ENCODE measurements at places on chromosomes 7 and 10.

DNA sequence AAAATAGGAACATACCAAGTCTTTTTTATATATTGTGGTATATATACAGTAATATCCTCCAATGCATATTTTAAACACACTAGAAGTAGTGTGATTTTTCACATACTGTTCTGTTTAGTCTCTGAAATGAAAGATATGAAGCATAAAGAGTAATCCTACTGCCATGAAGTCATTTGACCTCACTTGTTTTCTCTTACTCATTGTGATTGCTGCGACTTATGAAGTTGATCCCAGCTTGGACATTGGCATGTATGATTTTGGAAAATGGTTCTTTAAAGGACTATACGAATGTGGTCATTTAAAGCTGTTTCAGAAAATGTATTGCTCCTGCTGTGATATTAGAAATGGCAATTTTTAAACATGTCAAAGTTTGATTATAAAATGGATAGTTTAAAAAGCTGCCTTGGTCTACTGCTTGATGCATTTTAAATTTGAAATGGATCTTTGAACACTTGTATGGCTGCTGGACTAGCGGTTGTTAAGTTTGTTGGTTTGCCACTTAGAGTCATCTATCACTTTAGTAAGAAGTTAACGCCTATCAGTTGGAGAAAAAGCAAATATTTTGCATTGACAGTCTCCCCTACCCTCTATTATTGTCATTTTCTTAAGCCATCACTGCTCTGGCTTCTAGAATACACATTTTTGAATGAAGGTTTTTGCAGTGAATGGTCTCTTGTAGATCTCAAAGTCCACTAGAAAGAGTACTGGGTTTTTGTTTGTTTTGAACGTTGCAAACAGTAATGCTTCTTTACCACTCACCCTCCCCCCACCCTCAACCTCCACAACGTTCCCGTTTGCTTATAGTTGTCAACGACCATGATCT, 881 bp upstream of the PCGF5 start:
- no peak for DNase-seq

GRCh38 chr10:131650169-131650705, 250.6 kb upstream of the PPP2R2D start:
- DNase-seq: no peak

- DNase-seq: no peak
Measured at GRCh38 chr7:100544967-100545359, 6.0 kb downstream of the AGFG2 start.

- no peak for DNase-seq
Measured at GRCh38 chr7:50327443-50327842, 22.9 kb downstream of the IKZF1 start.

DNA sequence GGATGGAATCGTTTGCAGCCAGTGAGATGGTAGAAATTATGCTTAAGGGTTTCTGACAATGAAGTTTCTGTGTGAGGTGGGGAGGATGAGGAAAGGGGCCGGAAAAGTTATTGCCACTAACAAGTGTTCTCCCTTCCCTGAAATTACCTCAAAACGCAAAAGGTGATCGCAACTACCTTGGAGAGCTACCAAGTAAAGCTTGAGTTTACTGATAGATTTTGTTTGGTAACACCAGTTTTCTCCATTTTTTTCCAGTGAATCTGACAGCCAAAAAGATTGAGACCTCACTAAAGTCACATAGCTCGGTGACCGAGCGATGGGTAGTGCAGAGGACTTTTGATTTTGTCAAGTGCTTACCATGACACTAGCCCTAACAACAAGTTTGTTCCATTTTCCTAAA, 1.6 kb downstream of the SUV39H2 start:
- DNase-seq: no peak

DNA sequence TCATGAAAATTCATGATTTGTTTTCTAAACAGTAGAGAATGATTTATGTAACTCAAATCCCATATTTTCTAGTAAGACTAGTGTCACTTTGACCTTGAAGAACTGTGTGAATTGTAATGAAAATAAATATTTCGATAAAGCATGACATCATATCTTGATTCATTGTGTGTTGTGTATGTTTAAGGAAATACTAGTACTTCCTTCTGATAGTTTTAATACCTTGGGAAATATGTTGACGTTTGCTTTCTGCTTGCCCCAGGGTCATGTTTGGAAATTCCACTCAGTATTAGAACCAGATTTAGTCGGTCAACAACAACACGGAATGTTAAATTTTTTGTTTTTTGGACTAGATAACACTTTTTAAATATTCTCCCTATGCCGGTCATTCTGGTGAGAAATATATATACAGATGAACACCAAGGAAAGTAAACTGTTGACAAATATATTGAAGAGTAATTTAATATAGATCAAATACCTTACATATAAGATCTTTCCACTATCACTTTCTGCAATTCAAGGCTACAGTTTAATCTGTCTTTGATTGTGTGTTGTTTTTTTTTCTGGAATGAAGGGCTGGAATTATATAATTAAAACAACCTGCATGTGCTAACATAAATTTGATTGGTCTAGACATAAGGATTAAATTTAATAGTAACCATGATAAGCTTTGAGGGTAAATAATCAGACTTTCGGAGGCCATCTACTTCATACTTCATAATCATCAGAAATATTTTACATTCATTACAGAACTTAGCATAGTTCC, 126.2 kb downstream of the MDFIC start:
- no peak for DNase-seq

- no peak for DNase-seq
Measured at GRCh38 chr10:59350558-59350957, 11.8 kb downstream of the FAM13C start.

- DNase-seq: no peak
Measured at GRCh38 chr10:56012101-56012500, 349.0 kb downstream of the ZWINT start.

DNA sequence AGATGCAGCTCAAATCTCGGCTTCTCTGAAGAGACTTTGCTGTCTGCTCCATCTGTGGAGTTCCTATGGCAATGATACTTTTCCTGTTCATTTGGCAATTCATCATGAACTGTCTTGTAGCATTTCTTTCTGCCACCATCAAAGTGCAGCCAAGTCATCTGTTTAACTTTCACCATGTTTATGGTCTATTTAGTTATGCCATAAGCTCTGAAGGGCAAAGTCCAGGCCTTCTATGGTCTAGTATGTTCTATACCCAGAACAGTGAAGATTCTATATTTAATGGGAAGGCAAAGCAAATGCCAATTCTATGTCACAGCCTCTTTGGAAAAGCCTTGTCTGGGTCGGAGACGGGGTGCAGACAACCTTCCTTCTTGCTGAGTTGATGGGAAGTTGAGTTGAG, 472.6 kb downstream of the PLXNA4 start:
- DNase-seq: no peak

DNA sequence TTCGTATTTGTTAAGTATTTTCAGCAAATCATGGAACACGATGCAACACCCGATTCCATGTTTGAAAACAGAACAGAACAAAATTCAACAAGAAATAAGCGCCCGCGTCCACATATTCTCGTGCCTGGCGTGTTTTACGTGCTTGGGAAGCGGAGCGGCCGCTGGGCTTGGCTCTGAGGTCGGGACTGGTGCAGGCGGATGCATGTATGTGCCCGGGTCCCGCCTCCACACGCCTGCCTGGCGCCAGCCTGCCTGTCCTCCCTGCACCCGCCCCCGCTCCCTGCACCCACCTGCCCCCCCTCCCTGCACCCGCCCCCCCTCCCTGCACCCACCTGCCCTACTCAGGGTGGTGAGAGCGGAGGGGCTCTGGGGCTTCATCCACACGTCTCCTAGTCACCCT, 454.5 kb downstream of the DNAJB6 start:
- DNase-seq: no peak

- no peak for DNase-seq
Measured at GRCh38 chr10:63115732-63116383, 17.3 kb upstream of the NRBF2 start.

DNA sequence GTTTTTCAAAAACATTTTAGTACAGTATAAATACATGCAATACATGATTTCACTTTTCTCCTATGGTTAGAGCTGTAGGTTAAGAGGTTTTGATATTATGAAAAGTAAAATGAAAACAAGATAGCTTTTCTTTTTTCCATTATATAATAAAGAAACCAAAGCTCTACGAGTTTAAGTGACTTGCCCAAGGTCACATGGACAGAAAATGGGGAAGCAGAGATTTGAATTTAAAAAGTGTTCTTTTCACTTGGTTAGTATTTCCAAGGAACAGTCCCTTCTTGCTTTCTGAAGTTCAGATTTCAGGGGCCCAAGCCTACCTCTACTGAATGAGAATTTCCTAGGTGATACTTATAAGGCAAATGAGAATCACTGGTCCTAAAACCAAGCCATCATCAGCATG, 13.2 kb upstream of the MAP3K8 start:
- DNase-seq: no peak

GRCh38 chr10:128542659-128543058, 416.4 kb upstream of the MKI67 start:
- no peak for DNase-seq

DNA sequence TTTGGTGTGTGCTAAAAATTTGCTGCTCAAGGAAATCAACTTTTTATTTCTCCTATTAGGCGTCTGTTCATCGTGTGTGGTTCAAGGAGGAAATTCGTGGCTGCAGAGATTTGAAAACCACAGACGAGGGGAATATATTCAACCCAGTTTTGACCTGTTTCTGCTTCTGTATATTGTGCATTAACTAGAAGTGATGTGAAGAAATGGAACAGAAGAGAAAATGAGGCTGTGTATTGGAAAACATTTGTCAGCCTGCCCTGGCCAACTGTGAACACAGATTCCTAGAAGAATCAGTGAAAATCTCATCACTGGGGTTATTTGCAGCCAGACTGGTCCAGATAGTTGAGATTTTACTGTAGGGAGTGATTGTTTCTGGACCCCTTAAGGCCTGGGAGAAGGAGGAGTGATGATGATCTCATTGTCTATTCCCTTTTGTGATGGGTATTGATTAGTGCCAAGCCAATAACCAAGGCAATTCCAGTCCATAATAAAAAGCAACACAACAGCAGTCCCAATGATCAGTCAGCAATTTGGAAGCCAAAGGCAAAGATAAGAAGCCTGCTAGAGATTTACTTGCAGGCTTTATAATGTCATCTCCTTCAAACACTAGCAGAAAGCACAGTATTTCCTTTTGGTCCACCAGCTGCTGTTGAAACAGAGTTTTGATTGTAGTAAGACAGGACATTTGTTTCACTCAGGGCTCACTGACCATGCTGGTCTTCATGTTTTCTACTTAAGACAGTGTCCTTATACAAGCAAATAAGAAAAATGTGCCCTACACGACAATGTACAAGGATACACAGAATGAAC, 339.4 kb downstream of the PRPF18 start:
- no peak for DNase-seq

DNA sequence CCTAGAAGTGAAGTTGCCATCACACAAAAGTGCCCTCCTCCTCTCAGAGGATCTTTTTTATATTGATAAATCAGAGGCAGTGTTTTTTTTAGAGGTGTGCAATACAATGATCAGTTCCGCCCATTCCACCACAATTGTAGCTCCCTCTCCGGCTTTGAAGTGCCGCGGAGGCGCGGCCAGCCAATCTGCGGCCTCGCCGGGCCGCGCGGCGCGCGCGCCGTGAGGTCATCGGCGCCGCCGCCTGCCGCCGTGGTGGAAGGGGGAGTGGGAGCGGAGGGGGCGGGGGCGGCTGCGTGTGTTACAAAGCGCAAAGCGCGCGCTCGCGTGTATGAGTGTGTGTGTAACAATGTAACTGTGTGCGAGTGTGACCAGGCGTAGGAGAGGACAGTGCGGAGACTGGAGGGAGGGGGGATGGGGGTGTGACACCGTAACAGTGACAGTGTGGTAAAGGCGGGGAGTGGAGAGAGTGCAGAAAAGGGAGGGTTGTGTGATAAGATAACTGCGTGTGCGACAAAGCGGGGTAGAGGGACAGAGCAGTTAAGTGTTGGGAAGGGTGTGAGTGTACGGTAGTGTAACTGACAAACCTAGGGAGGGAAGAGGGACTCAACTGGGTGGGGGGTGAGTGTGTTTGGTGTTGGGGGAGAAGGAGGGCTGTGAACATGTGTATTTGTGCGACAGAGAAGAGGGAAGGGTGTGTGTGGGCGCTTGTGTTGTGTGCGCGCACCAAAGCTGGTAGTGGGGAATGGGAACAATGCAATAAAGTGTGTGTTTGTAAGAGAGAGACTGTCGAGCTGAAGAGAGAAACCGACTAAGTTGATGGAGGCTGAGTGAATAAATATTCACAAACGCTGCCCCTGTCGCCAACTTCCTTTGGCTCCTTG, at the start of gene SP8:
Gene SP8, minus strand, starts transcription at position 108 of the 881 bp plus-strand sequence. Its CDS starts 88 bp downstream, at position 20.
- no peak for DNase-seq

DNA sequence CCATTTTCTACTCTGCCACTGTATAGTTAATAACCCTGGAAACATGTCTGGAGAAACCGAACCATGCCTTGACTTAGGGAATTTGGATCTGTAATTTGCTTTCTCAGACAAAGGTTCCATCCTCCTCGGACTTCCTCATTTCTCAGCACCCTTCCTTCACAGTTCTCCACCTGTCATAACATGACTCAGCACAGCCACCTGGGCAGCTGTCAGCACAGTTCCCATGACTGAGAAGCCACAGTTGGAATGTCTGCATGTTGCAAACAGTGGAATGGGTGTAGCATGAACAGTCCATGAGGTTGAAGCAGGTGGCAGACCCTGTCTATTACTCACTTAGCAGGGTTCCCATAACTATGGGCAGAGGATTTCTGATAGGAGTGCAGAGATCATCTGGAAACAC, 634 bp upstream of the OR9A4 start:
- DNase-seq: no peak

DNA sequence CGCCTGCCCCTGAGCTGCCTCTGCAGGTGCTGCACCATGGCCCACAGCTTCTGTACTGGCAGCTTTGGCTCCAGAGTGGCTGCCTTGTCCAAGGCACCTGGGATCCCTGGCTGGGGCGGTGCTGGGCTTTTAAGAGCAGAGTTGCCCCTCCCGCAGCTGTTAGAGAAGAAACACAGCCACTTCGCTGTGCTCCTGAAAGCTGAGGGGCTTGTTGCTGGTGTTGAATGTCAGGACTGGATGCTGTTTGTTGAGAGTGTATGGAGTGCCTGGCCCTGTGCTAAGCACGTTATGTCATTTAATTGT, 6.2 kb downstream of the FAM241B start:
- DNase-seq: no peak

GRCh38 chr7:12692479-12693259, 5.2 kb downstream of the ARL4A start:
- no peak for DNase-seq

GRCh38 chr10:120485946-120486345, 28.9 kb downstream of the PLPP4 start:
- no peak for DNase-seq

DNA sequence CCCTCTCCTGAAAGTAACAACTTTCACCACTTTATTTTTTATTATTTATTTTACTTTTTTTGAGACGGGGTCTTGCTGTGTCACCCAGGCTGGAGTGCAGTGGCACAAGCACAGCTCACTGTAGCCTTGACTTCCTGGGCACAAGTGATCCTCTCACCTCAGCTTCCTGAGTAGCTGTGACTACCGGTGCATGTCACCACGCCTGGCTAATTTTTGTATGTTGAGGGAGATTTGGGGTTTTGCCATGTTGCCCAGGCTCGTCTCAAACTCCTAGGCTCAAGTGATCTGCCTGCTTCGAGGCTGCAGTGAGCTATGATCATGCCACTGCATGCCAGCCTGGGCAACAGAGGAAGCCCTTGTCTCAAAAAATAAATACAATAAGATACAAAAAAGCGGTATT, 14.9 kb upstream of the SLIT1 start:
- DNase-seq: no peak
